SHP77 (cell line): ENCODE measurements at places on chromosomes 12 and 14.

- no peak for DNase-seq
Measured at GRCh38 chr12:29672580-29672979, 111.2 kb downstream of the TMTC1 start.

DNA sequence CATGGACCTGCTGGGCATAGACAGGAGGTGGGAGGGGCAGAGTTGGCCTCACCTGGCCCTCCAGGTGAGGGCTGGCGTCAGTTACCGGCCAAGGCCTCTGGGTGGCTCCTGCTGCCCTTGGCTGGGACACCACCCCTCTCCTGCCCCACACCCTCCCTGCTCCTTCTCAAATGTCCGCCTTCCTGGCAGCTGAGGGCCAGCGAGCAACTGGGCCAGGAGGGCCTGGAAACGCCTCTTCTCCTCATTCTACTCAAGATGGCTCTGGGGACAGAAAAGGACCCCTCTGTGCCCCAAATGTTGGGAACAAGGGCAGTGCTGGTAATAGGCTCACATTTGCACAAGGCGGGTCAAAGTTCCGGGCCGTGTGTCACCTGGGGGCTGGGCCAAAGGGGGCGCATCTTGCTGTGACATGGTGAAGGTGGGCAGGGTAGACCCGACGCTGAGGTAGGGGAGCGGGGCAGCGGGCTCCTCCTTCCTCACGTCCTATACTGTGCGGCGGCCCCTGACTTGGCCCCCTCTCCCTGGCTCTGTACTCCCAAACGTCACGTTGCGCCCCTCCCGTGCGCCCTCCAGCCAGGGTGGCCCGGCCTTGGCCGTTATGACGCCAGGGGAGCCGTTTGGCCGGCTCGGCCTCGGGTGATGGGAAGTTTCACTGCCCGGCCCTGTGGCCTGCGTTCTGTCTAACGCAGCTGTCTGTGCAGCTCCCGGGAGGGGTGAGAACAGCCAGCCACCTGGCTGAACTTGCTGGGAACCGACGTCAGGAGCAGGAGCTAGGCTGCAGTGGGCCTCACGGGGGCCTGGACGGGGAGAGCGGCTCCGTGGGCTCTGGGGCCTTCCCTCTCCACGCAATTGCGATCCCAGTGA lies 18.0 kb upstream of the DLK1 start:
- DNase-seq = peak; percentile 80

DNA sequence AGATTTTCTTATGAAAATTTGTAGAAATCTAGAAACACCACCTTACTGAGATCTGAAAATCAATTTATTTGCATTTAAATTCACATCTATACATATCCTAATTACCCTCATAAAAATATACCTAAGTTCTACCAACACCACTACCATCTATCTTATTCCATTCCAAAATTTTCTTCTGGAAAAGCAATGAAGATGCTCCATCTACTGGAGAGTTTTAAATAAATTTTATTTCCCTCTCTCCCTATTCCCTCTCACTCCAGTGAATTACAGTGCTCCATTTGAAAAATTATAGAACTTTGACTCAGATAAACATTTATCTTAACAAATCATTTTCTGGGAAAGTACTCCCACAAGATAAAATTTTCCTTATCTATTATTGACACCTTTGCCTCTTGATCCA lies 2.3 kb upstream of the C14orf39 start:
- no peak for DNase-seq

- DNase-seq = no peak
Measured at GRCh38 chr14:50882932-50883826, 11.3 kb downstream of the ABHD12B start.

DNA sequence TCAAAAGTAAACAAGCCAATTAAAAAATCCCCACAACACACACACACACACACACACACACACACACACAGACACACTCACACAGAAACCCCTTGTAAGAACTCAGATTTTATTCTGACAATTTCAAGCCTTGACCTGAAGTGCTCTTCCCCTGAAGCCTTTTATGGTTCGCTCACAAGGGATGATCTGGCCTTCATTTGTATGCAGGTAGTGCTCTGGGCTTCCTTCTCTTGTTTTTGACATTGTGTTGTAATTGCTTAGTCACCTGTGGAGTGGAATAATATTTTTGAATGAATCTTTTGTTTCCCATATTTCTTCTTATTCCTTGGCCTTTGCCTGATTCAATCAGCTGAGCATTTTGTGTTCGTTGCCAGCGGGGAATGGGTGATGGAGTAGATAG lies 83.3 kb upstream of the CSRP2 start:
- no peak for DNase-seq
